ENCODE measurements at places on chromosomes 6 and 20. TPM values are rescaled to one million over a fixed set of nuclear protein-coding genes. Genes with fewer than 3 reads are reported as not detected.

DNA sequence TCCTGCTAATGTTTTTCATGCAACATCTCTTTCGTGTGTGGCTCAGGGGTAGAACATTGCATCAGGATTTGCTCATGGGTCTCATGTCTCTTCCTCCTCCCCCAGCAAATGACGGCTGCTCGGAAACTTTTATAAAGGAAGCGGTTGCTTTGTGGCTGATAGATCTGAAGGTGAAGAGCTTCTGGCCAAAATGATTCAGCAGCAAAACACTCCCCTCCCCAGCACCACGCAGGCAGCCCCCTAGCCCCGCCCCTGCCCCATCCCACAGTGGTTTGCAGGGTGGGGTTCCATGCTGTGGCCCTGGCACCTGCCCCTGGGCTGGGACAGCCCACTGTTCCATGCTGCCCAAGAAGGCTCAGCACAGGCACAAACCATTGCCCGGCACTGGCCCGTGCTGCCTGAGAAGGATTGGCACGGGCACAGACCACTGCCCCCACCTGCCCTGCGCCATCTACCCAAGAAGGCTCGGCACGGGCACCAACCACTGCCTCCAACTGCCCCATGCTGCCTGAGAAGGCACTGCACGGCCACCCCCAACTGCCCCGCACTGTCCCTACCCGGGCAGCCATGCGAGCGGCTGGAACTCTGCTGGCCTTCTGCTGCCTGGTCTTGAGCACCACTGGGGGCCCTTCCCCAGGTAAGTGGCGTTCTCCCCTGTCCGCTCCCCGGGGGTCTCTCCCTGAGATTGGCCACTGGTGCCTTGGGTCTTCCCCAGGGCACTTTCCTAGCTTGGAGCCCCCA lies at the start of gene CST7:
TSS of gene CST7 (plus strand) at position 331 of the 741 bp plus-strand sequence. CDS start at position 568, 237 bp downstream.
- no peak for DNase-seq
- H3K36me3 ChIP-seq: peaks cover 15% of the 10 kb centered on the region
- no peak within 1 kb of the TSS for H3K4me3 ChIP-seq
- no peak within 1 kb of the TSS for H3K27ac ChIP-seq

DNA sequence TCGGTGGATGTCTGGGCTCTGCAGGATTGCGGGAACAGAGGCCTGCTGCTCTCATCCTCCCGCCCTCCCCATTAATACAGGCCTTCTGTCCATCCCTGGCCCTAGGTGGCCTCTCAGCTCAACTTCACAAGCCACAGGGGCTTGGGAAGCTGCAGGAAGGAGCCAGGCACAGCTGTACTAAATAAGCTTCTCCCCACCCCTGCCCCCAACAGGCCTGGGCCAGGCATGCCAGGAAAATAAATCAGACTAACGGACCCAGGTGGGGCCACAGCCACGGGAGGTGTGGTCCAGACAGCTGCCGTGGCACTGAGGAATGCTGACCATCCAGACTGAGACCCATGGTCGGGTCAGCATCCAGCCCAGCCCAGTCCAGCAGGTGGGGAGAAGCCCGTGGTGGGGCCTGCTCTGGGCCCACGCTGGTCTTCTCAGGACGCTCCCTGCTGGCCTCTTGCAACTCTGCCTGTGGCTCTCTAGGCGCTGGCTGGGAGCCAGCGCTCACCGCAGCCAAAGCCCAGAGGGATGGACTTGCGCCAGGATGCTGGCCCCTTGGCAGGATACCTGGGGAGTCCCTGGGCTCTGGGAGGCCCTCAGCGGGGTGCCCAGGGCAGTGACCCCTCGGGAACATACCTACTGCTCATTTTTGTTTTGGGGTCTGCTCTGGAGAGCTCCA lies 8.6 kb upstream of the YTHDF1 start:
- H3K36me3 ChIP-seq: no peaks in the 10 kb centered on the region
- peaks cover 19% of the 10 kb centered on the region for H3K27me3 ChIP-seq
- no peak overlapping the region for H3K4me3 ChIP-seq

DNA sequence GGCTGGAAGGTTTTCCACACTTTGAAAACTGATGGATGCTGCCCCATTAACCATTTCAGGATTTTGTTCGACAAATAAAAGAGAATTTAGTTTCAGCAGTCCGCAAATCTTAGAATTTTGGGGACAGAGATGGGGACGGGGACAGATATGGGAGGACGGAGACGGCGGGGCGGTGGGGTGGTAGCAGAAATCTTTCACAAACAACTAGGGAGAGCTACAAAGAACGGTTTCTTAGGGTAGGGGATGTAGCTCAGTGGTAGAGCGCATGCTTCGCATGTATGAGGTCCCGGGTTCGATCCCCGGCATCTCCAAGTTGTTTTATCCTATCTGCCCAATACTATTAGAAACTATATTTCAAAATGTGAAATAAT lies 15.1 kb downstream of the HMGN4 start:
- H3K36me3 ChIP-seq: no peaks in the 10 kb centered on the region
- H3K4me1 ChIP-seq: peaks cover 44% of the 10 kb centered on the region
- H3K4me3 ChIP-seq: no peak overlapping the region

- DNase-seq: no peak
- H3K4me3 ChIP-seq: no peak overlapping the region
Measured at GRCh38 chr6:156880913-156881312, 103.7 kb downstream of the ARID1B start.

- no peak overlapping the region for H3K27ac ChIP-seq
- no peak overlapping the region for H3K4me3 ChIP-seq
- H3K27me3 ChIP-seq: no peaks in the 10 kb centered on the region
- no peaks in the 10 kb centered on the region for H3K4me1 ChIP-seq
- no peak for DNase-seq
- 0 out of 2 replicates have a peak, but pooled peaks cover 4% of the 10 kb centered on the region for H3K36me3 ChIP-seq
Measured at GRCh38 chr6:95877480-95877879, 138.3 kb upstream of the FUT9 start.

DNA sequence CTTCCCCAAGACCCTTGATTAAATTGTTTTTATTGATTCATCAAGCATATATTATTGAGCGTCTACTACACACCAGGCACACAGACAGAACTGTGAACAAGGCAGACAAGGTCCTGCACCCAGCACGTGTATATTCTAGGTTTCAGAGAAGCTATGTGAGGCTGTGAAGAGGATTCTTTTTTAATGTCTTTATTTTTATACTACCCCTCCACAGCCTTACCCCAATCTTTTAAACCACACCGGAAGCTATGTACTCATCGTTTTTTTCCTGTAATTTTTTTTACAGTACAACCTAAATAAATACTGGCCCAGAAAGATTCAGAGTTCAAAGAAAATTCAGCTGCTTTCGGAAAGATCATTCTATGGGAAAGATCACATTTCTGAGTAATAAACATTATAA lies 10.0 kb downstream of the SGK1 start:
- no peak overlapping the region for H3K27ac ChIP-seq
- peaks cover 13% of the 10 kb centered on the region for H3K4me1 ChIP-seq
- no peaks in the 10 kb centered on the region for H3K36me3 ChIP-seq
- H3K27me3 ChIP-seq: no peaks in the 10 kb centered on the region

- H3K4me3 ChIP-seq: no peak overlapping the region
- no peaks in the 10 kb centered on the region for H3K36me3 ChIP-seq
- no peaks in the 10 kb centered on the region for H3K27me3 ChIP-seq
- no peaks in the 10 kb centered on the region for H3K4me1 ChIP-seq
Measured at GRCh38 chr20:14882157-14882556, 544.7 kb upstream of the FLRT3 start.

- H3K4me1 ChIP-seq: no peaks in the 10 kb centered on the region
- H3K36me3 ChIP-seq: no peaks in the 10 kb centered on the region
- no peak for DNase-seq
- no peak overlapping the region for H3K4me3 ChIP-seq
- peaks cover 53% of the 10 kb centered on the region for H3K27me3 ChIP-seq
Measured at GRCh38 chr20:58150772-58151171, 77.7 kb downstream of the ANKRD60 start.

DNA sequence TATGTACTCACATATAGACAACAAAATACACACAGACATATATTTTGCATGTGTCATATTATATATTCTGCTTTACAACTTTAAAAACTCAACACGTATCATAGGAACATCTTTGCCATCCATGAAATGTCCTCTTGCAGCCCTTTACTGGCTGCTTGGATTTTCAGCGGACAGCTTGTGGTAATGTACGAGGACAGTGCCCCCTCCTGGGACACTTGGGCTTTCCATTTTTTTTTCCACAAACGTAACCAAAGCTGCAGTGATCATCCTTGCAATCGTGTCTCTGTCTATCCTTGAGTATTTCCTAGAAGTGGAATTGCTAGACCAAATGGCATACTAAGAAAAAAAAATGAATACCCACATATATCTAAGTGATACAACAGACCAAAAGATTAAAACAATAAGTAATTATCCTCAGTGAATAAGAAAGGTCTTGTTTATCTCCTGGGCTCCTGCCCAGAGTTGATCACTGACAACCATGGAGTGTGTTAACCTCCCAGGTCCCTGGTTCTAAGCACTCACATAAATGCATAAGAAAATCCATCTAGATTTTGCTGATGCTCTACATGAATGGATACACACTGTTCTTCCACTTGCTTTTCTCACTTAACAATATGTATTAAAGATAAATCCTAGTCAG lies 18.1 kb downstream of the BPI start:
- H3K27me3 ChIP-seq: peaks cover 20% of the 10 kb centered on the region
- peak; percentile 58 for DNase-seq
- H3K36me3 ChIP-seq: no peaks in the 10 kb centered on the region
- H3K4me1 ChIP-seq: peaks cover 6% of the 10 kb centered on the region
- no peak overlapping the region for H3K4me3 ChIP-seq

GRCh38 chr20:37395921-37396415 lies 50.0 kb downstream of the SRC start:
- peaks cover 6% of the 10 kb centered on the region for H3K4me1 ChIP-seq
- no peak overlapping the region for H3K27ac ChIP-seq
- H3K36me3 ChIP-seq: no peaks in the 10 kb centered on the region
- DNase-seq: no peak
- H3K4me3 ChIP-seq: no peak overlapping the region

GRCh38 chr20:39518654-39519053 lies 556.5 kb downstream of the DHX35 start:
- H3K36me3 ChIP-seq: peaks cover 4% of the 10 kb centered on the region
- H3K4me1 ChIP-seq: no peaks in the 10 kb centered on the region
- no peak overlapping the region for H3K27ac ChIP-seq
- no peaks in the 10 kb centered on the region for H3K27me3 ChIP-seq

- peaks cover 73% of the 10 kb centered on the region for H3K4me1 ChIP-seq
- no peak for DNase-seq
- peak overlapping the region; percentile 84 for H3K4me3 ChIP-seq
- no peaks in the 10 kb centered on the region for H3K36me3 ChIP-seq
- H3K27ac ChIP-seq: no peak overlapping the region
- H3K27me3 ChIP-seq: peaks cover 30% of the 10 kb centered on the region
Measured at GRCh38 chr6:28812778-28813569, 110.8 kb downstream of the TRIM27 start.

GRCh38 chr20:46298374-46298773 lies 9.9 kb downstream of the CDH22 start:
- no peaks in the 10 kb centered on the region for H3K4me1 ChIP-seq
- H3K4me3 ChIP-seq: no peak overlapping the region
- no peaks in the 10 kb centered on the region for H3K36me3 ChIP-seq
- H3K27me3 ChIP-seq: peaks cover 46% of the 10 kb centered on the region
- no peak for DNase-seq

DNA sequence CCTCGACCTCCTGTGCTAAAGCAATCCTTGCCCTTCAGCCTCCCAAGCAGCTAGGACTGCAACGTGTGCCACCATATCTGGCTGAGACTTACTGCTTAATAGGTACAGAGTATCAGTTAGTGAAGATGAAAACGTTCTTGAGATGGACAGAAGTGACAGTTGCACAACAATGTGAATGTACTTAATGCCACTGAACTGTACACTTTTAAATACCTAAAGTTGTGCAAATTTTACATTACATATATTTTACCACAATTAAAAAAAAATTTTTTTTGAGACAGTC lies 25.9 kb downstream of the NUDT3 start:
- H3K4me3 ChIP-seq: peak overlapping the region; percentile 71
- H3K4me1 ChIP-seq: peaks cover 26% of the 10 kb centered on the region
- H3K27ac ChIP-seq: peak overlapping the region; percentile 85
- H3K36me3 ChIP-seq: no peaks in the 10 kb centered on the region
- no peak for DNase-seq
- H3K27me3 ChIP-seq: no peaks in the 10 kb centered on the region

DNA sequence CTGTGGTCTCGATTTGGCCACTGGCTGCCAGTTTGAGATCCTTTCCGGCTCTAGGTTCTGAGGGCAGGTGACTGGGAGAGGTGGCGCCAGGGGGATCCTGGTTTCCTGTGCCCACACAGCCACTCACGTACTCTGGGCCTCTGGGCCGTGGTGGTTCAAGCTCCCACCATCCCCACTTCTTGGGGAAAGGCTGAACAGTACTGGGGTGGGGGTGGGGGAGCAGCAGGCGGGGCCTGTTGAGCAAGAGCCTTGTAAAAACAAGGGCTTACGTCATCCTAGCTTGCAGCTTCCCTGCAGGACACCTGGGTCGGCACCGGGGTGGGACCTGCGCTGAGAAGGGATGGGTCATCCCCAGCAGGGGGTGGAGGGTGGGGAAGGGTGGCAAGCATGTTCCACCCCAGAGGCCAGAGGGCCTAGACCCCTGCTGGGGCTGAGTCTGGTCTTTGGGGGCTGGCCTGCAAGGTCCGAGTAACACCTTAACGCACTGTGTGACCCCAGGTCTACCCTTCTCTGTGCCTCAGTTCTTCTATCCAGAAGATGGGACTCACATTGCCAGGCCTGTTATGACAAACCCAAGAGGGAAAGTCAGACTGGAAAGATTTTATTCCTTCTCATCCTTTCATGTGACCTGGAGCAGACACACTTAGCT lies 3.1 kb upstream of the CEBPB start:
- peaks cover 14% of the 10 kb centered on the region for H3K4me1 ChIP-seq
- peaks cover 4% of the 10 kb centered on the region for H3K36me3 ChIP-seq
- H3K4me3 ChIP-seq: no peak overlapping the region
- H3K27me3 ChIP-seq: peaks cover 3% of the 10 kb centered on the region
- no peak overlapping the region for H3K27ac ChIP-seq

DNA sequence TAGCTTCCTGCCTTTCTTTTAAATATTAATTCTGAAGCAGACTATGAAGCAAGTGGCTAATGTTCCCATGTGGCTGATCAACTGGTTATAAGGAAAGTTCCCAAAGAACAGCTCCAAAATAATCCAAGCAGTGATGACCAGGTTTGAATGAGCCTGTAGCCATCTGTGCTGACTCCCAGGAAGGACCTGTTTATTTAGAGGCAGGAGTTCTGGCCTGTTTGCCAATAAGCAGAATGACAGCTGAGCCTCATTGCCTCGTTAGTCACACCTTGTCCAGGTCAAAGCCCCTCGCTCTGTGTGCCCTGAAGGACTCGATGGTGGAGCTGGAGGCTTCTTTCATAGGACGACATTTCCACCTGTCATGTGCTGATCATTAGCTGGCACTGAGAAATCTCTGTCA lies 97.4 kb downstream of the TMEM170B start:
- DNase-seq: no peak
- H3K36me3 ChIP-seq: no peaks in the 10 kb centered on the region
- H3K27me3 ChIP-seq: no peaks in the 10 kb centered on the region
- no peak overlapping the region for H3K4me3 ChIP-seq

Gene EEF1A2
- 7.1 TPM for total RNA-seq

Gene SCRT2
- total RNA-seq: not detected

Gene BFSP1
- total RNA-seq: 1.8 TPM

Gene ATP6V1G2
- total RNA-seq: 2.6 TPM

Gene MYH7B
- 0.19 TPM for total RNA-seq

All from HFFc6 (cell line).